ENCODE measurements at places on chromosomes 6 and 20. TPM values are rescaled to one million over a fixed set of nuclear protein-coding genes. Genes with fewer than 3 reads are reported as not detected.

Gene FAM162B
- total RNA-seq, result 3.9 TPM

Gene KCNQ2
- total RNA-seq, result not detected

Gene CRISP2
- total RNA-seq, result not detected

Gene BPI
- not detected for total RNA-seq

Gene CCN5
- 1.7 TPM for total RNA-seq

Gene HSPA1L
- total RNA-seq, result 0.97 TPM

Gene EPM2A
- 7.7 TPM for total RNA-seq

Gene VWA7
- under 0.01 TPM for total RNA-seq

Gene HRH3
- not detected for total RNA-seq

Gene ADNP
- 26.8 TPM for total RNA-seq

Gene PHF20
- 34.5 TPM for total RNA-seq

DNA sequence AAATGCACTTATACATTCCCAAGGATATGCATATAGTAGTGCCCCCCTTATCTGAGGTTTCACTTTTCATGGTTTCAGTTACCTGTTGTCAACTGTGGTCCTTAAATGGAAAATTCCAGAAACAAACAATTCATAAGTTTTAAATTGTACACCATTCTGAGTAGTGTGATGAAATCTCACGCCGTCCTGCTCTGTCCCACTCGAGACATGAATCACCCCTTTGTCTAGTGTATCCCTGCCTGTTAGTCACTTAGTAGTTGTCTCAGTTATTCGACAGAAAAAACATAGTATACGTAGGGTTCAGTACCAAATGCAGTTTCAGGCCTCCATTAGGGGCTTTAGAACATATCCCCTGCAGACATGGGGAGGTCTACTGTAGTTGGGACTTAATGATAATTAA lies 57.0 kb downstream of the MAP1LC3A start:
- no peak for DNase-seq

GRCh38 chr20:8454137-8454712 lies 322.2 kb downstream of the PLCB1 start:
- peak; percentile 79 for DNase-seq

GRCh38 chr6:140849456-140849855 lies 1283.3 kb upstream of the GJE1 start:
- no peak for DNase-seq

GRCh38 chr6:106739387-106739786 lies 110.0 kb downstream of the QRSL1 start:
- DNase-seq, result no peak

- no peak for DNase-seq
Measured at GRCh38 chr6:166478782-166479592, 96.2 kb upstream of the MPC1 start.

GRCh38 chr6:170045981-170046667 lies 244.8 kb downstream of the DLL1 start:
- DNase-seq, result no peak

GRCh38 chr20:34922654-34923381 lies 32.8 kb downstream of the GSS start:
- peak; percentile 79 for DNase-seq

- DNase-seq, result peak; percentile 81
Measured at GRCh38 chr6:149717588-149718458, at the start of gene LATS1. Gene LATS1 (minus strand): TSS chr6:149718101. CDS start chr6:149702126, 15,975 bp downstream.

GRCh38 chr6:150730801-150731457 lies 131.2 kb downstream of the PLEKHG1 start:
- DNase-seq, result peak; percentile 14

GRCh38 chr6:31007694-31008093 lies 2.6 kb upstream of the MUC22 start:
- DNase-seq, result peak; percentile 50

DNA sequence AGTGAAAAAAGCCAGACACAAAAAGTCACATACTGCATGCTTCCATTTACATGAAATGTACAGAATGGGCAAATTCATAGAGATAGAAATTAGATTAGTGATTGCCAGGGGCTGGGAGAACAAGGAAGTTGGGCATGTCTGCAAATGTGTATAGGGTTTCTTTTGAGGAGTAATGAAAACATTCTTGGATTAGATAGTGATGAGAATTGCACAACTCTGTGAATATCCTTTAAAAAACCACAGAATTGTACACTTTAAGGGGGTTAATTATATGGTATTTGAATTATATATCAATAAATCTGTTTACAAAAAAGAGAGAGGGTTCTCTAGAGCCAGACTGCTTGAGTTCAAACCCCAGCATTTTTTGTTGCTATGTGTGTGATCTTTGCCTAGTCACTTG lies 188.1 kb downstream of the CDC5L start:
- DNase-seq, result no peak

DNA sequence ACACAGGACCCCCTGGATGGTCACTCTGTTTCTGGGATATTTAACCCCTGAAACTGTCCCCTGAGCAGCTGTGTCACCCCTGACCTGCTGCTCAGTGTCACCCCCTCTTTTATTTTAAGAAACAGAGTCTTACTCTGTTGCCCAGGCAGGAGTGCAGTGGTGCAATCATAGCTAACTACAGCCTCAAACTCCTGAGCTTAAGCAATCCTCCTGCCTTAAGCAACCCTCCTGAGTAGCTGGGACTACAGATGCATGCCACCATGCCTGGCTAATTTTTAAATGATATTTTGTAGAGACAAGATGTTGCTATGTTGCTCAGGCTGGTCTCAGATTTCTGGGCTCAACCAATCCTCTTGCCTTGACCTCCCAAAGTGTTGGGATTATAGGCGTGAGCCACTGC lies 21.5 kb upstream of the GTSF1L start:
- peak; percentile 72 for DNase-seq

DNA sequence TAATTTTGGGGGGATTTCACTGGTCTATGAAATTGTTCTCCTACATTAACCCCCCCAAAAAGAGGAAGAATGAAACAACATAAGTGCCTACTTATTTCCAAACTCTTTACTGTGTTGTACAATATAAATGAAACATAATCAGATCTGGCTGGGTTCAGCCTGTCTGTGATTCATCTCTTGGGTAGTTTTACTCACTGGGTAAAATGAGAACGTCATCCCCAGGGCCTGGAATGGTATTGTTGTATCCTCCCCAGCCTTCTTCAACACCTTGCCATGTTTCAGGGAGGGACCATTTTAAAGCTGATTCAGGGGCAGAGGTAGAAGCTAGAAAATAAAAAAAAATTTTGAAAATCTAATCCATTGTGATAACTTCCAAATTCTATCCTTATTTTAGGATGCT lies 256.7 kb downstream of the PKHD1 start:
- DNase-seq, result no peak

DNA sequence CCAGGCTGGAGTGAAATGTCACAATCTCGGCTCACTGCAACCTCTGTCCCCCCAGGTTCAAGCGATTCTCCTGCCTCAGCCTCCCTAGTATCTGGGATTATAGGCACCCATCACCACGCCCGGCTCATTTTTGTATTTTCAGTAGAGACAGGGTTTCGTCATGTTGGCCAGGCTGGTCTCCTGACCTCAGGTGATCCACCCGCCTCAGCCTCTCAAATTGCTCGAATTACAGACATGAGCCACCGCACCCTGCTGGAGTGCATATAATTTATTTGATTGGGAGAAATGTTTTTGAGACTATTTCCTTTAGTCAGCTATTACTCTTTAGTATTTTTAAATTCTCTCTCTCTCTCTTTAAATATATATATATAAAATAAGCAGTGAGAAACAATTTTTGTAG lies 29.8 kb downstream of the FAM83B start:
- DNase-seq, result no peak

- DNase-seq, result no peak
Measured at GRCh38 chr20:63371291-63371865, 10.2 kb upstream of the CHRNA4 start.

DNA sequence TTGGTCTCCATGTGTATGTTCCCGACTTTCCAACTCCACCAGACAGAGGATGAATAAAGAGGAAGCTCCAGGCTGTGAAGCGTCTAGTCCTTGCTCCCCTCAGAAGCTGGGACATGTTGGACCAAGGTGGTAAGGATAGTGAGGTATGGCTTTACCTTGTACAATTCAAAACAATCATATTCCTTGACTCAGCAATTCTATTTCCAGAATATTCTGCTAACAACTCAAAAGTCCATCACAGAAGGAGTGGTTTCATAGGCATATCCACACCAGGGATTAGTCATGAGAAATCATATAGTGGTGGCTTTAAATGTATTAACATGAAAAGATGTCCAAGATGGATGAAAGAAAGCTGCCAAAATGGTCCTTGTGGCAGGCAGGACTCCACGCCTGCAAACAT lies 19.8 kb downstream of the FKBP1A start:
- DNase-seq, result no peak

DNA sequence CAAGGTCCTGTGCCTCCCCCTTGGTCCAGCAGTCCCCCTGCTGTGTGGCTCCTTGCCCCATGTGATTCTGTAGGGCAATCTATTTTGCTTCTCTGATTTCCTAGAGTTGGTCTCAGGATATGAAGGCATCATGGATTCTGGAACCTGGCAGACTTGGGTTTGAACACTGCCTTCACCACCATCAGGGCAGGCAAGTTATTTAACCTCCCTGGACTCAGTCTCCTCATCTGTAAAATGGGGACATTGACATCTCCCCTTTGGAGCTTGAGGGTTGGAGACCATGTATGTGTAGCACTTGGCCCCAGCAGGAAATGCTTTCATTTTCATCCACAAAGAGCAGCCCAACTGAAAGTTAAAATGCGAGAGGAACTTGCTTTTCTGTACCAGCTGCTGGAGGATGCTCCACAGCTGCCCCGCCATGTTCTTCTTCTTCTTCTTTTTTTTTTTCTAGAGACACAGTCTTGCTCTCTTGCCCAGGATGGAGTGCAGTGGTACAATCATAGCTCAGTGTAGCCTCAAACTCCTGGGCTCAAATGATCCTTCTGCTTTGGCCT lies 6.7 kb downstream of the TOX2 start:
- no peak for DNase-seq

DNA sequence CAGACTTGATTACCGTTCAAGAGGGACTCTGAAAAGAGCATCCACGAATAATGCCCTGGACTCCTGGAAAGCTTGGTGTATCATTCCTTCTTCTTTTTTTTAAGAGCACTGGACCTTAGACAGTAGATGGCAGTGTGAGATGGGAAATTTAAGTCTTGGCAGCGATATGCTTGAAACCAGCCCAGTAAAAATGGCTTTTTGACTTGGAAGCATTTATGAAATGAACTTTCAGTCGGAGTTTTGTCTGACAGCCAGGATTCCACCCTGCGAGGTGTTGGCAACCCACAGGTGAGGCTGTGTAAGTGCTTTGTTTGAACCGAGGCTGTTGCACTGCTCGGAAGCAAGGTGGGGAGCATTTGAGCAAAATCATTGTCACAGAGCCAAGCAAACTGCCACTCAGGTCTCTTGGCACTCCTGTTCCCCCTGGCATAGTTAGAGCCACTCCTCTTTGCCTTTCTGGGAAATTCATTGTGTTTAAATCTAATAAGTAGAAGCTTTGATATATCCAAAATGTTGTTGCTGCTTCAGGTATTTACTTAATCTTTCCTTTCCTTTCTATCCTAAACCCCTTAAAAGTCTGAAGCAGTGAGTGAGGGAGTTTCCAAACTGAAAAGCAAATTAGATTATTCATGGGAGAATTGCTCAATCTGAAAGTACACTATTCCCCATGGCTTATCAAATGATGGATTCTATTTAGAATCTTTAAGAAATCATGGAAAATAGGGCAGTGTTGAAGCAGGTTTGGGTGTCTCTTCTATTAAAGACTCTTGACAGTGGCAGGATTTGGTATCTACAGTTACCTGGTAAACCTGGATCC lies 272.8 kb upstream of the SLC35B3 start:
- DNase-seq, result peak; percentile 2

GRCh38 chr6:162198925-162199324 lies 528.6 kb downstream of the PRKN start:
- no peak for DNase-seq

DNA sequence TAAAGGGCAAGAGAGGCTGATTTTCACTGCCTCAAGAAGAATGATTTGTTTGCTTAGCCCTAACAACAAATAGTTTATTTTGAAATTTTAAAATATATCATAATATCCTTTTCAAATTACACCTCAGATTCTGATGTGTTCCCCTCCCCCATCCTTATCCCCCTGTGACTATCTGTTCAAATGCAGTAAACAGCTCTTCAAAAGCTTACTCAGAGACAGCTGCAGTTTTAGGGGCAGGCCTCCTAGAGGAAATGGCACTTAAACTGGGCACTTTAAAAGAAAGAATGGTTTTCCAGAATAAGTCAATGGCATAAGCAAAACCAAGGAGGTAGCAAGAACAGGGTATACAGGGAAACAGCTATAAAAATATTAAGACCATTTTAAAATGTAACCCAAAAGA lies 118.6 kb upstream of the UST start:
- no peak for DNase-seq

DNA sequence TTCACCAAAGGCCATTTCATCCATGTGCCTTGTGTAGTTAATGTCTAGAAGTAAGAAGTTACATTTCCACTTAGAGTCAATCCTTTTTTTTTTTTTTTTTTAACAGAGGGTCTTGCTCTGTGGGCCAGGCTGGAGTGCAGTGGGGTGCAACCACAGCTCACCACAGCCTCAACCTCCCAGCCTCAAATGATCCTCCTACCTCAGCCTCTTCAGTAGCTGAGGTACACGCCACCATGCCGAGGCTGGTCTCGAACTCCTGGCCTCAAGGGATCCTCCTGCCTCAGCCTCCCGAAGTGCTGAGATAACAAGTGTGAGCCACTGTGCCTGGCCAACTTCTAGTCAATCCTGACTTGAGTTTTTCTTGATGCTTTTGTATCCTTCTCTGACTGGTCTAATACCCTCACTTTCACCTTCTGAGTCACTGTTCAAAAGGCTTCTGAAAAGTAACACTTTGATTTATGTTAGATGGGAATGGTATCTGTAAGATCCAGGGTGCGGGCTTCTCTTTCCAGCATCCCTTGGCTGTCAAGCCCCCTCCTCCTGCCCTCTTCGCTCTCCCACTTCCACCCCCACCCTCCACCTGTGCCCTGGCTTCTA lies 22.1 kb downstream of the TRAM2 start:
- no peak for DNase-seq

DNA sequence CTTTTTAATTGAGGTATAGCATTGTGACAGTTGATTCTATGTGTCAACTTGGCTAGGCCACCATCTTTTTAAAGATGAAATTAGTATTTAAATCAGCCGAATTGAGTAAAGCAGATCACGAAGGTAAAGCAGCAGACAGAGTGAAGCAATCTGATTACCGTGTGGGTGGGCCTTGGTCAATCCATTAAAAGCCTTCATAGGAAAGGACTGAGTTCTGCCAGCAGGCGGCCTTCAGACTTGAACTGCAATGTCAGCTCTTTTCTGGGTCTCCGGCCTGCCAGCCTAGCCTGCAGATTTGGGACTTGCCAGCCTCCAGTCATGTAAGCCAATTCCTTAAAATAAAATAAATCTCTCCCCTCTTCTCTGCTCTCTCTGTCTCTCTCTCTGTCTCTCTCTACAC lies 22.4 kb upstream of the TGM2 start:
- peak; percentile 63 for DNase-seq

GRCh38 chr20:39946053-39946810 lies 742.8 kb downstream of the MAFB start:
- DNase-seq, result no peak

All from fibroblast of villous mesenchyme (primary cell).